Ovary (tissue), 10 donors: ENCODE measurements at places on chromosomes 4 and X. TPM values are rescaled to one million over a fixed set of nuclear protein-coding genes. Genes with fewer than 3 reads are reported as not detected.

GRCh38 chr4:99436976-99437722 lies 2.0 kb upstream of the ADH7 start:
- DNase-seq: no peak

- DNase-seq: no peak
Observed at GRCh38 chr4:170940043-170940724, 850.4 kb upstream of the AADAT start.

NUDT10 gene
- polyA plus RNA-seq: 17.1 TPM

DNA sequence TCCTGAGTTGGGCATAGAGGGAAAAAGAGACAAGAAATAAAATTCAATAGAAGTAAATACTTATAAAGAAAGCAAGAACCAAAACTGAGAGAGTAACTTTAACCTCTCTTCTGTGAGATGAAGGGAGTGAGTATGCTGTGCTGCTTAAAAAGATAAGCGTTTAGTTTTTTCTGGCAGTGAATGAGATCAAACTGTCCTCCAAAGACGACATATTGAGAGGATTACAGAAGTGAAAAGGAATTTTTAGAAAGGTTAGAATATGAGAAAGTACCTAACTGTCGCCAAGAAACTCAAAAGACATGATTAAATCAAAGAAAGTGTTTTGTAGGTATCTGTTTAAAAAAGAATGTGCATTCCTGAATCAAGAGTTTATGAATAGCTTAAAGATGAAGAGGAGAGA lies 16.0 kb downstream of the GAB1 start:
- no peak for DNase-seq
